ENCODE measurements at places on chromosomes 3 and 15.

GRCh38 chr3:38102444-38102814 lies 34.5 kb downstream of the ACAA1 start:
- no peak for DNase-seq

- no peak for DNase-seq
Observed at GRCh38 chr15:74578496-74578994, 37.1 kb upstream of the CLK3 start.

DNA sequence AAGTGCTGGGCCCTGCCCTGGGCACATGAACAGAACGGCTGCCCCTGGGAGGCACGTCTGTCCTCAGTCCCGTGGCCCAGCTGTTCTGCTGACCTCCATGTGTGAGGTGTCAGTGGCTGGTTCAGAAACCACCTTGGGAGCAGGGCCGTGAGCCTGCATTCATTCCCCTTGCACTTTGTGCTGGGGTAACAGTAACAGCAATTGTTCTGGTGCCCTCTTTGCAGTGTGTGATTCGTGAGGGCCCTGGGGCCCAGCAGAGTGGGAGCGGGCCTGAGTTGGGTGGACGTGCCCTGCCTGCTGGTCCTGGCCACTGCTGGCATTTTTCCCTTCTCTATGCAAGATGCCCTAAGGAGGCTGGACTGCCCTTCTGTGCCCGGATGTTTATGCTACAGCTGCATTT lies 50.4 kb upstream of the MYZAP start:
- no peak for DNase-seq

DNA sequence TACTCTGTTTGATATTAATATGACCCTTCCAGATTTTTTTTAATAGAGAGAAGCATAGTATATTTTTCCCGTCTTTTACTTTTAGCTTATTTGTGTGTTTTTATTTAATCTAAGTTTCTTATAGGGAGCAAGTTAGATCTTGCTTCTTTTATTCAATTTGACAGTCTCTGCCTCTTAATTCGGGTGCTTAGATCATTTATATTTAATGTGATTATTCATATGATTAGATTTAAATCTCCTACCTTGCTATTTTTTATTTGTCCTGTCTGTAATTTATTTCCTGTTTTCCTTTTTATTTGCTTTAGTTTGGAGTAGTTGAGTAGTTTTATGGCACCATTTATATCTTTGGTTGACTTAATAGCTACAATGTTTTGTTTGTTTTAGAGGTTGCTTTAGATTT lies 66.1 kb downstream of the GJD2 start:
- no peak for DNase-seq
